Stimulated activated CD4-positive, alpha-beta T cell treated with anti-CD3 and anti-CD28 coated beads, TNF-alpha, amount 100 ng/mL, for 1 hour (primary cell): ENCODE measurements at places on chromosomes 4 and X.

GRCh38 chr4:75502671-75503070, 11.5 kb downstream of the RCHY1 start:
- no peak for DNase-seq

DNA sequence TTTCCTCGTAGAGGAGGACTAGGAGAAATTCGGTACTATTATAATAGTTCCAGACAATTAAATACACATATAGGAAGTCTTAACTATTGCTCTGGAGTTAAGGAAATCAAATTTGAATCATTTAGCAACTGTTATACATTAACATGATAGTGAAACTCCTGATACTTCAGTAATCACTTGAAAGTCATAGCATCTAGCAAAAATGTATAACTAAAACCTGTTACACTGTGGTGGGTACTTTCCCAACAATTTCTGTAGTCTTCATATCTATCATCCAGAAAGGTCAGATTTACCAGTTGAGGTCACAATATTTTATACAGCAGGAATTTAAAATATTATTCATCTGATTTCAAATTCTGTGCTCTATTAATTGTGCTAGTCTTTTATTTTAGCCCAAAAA, 669.6 kb upstream of the PCDH10 start:
- DNase-seq = no peak

- no peak for DNase-seq
Measured at GRCh38 chr4:165779950-165780670, 92.9 kb upstream of the TLL1 start.

DNA sequence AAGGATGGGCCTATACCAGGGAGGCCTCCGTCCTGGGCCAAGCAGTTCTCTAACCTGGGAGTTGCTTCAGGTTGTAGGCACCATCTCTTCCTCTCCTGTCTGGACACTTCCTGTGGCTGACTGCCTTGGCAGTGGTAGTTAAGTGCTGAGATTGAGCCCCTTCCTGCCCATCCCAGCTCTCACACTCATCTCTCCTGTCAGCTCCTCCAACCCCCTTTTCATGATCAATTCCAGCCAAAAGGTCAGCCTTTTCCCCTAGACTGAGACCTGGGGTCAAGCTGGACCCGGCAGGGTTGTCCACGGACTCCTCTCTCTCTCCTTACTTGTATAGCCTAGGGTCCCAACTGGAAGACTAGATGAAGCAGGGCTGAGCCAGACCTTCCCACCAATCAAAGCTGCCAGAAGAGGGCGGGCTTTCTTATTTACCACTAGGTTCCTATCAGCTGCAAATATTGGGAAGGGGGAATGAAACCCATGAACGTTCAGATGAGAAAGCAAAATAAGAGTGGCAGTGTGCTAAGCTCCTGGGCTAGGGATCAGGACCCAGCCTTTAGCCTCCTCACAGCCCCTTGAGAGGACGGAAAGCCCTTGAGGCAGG, 34.5 kb downstream of the KDM5C start:
- no peak for DNase-seq

- no peak for DNase-seq
Measured at GRCh38 chr4:153679486-153679885, 4.6 kb upstream of the TLR2 start.

GRCh38 chr4:61511716-61512488, 311.8 kb downstream of the ADGRL3 start:
- no peak for DNase-seq

DNA sequence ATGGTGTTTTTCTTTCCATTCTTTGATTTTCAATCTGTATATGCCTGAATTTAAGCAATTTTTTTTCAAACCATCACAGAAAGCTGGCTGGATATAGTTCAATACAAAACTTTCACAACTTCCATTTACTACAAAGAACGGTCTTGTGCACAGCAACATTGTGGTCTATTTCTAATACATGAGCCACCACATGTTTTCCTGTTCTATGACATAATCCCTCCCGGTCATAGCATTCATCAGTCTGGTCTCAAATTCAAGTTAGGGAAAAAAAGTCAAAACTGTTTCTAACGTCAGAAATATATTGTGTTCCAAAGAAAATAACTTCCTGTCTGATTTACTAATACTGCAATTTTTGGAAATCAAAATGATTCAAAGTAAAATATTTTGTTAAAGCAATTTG, 7.5 kb upstream of the CXCL6 start:
- no peak for DNase-seq

DNA sequence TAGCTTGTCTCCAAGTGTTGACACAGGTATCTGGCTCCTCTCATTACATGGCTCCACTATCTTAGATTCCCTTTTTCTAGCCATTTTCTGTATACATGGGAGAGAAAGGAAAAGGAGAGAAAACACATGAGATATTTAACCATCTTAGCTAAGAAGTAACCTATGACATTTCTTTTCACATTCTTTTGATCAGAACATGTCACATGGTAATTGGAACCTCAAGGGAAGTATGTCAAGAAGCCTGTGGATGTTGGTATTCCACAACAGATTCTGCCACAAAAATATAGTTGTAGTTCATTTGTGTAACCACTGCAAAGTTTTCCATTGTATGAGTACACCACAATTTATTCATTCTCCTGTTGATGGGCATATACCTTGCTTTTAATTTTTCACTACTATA, 18.7 kb upstream of the GABRB1 start:
- no peak for DNase-seq

DNA sequence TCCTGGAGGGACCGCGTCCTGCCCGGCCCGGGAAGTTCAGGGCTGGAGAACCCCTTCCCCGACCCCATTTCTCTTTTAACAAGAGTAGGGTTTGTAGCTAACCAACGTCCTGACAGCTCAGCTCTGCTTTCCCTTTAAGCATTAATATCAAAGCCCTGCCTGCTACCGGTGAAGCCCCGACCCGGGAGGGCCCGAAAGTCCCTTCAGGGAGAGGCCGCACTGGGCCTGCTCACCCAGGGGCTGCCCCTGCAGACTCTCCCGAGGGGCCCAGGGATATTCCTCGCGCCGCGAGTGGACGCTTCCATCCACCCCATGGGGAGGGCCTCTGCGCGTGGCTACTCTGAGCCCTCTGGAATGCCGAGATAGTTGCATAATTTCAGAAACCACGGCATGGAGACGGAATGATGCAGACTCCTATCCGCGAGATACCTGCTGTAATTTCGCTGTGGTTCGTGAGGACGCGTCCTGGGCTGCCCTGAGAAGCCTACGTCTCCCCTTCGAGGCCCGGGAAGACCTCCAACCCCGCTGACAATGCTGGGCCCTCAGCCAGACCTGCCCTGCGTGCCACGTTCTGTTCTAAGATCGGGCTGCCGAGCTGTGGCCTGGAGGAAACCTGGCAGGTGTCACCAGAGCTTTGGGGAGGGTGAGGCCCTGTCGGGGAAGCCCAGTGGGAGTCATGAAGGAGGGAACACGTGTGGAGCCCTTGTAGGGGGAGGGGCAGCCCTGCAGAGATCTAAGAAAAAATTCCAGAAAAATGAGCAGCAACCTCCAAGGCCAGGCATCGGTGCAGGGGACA, 999 bp upstream of the CTBP1 start:
- DNase-seq = no peak

DNA sequence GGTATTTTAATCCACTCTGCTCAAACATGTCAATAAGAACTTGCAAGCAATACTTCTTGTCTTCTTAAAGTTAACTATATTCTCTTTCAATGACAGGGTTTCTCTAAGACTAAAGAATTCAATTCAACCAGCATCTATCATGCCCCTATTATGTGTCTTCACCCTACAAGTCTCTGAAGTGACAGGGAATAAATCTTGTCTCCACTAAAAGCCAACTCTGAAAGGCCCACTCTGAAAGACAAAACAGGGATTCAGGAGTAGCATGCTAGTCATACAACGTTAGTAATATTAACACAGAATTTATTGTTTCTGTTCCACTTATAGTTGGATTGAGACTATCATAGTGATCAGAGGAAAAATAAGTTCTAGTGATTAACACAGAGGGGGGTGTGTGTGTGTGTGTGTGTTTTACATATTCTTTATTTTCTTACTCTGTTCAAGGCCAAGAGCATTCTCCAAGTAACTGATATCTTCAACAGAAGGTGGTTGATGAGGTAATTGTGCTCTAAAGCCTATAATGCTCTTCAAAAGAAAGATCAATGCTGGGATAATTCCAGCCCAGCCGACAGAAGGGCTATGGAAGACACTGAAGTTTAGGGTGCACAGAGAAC, 122.4 kb upstream of the DCLK2 start:
- no peak for DNase-seq

DNA sequence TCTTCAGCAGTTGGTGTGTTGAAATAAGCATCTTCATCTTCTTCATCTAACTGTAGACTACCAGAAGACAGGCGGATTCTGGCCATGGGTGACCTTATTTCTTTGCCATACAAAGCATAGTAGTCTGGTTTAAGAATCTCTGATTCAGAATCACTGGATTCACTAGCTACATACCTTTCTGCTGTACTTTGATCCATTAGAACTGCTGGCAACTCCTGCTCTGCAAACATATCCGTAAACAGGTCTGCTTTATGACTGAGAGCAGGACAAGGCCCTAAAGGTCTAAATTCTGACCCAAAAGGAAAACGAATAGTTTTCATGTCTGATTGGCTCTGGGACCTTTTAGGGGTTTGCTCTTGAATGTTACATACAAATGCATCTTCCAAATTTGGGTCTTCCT, 49.9 kb downstream of the FRMD7 start:
- DNase-seq = no peak

DNA sequence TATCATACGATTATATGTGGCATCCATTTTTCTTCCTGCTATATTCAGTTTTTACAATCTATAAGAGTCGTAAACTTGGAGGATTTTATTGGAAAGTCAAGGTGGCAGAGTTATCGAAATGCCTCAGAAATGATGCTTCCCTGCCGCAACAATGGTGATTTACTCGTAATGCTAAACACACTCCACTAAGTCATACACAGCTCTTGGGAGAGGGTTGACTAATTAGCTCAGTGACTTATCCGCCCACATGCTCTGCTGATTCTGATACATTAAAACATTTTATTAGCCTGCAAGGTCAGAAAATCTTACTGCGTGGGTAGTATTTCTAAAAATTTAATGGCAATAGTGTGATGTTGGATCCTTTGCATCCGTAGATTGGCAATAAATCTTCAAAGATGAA, 420.1 kb downstream of the ARAP2 start:
- no peak for DNase-seq

- DNase-seq = no peak
Measured at GRCh38 chrX:16745659-16746058, 26.2 kb downstream of the SYAP1 start.

DNA sequence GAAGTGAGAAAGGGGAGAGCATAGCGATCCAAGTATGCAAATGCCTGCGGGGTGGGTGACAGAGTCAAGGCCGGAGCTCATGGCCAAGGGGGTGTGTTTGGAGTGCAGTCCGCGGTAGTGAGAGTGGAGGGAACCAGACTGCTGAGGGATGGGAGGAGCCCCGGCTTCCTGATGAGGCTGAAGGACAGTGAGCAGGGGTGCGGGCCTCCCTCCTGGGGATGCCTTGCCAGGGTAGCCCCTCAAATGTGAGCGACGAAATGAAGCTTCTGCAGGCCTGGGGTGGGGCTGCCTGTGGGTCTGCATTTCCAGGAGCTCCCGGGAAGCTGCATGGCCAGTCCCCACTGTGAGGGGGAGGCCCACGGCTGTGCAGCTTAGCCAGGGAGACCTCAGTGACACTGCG, 45.0 kb downstream of the PSAPL1 start:
- DNase-seq = no peak

GRCh38 chrX:127908384-127908783, 143.8 kb downstream of the ACTRT1 start:
- DNase-seq = no peak

DNA sequence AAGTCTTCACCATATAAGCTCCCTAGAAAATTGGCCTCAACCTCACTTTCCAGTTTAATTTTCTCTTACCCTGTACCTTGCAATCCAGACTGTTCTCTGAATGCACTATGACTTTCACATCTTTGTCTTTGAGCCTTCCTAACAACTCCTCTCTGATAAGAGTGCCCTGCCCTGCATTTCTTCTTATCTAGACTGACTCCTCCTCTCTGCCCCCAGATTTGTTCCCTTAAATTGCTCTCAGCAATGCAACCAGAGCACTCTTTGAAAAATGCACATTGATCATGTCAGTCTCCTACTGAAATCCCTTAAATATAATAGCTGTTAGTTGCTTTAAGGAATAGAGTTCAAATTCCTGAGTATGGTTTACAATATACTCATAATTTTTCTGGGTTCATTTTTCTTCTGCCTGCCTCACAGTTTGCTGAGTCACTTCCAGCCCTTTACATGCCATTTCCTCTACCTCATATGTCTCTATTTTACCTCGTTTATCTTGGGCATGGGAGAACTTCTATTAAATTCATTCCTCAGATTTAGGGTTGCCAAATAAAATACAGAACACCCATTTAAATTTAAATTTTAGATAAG, 582.7 kb upstream of the AADAT start:
- DNase-seq = no peak

DNA sequence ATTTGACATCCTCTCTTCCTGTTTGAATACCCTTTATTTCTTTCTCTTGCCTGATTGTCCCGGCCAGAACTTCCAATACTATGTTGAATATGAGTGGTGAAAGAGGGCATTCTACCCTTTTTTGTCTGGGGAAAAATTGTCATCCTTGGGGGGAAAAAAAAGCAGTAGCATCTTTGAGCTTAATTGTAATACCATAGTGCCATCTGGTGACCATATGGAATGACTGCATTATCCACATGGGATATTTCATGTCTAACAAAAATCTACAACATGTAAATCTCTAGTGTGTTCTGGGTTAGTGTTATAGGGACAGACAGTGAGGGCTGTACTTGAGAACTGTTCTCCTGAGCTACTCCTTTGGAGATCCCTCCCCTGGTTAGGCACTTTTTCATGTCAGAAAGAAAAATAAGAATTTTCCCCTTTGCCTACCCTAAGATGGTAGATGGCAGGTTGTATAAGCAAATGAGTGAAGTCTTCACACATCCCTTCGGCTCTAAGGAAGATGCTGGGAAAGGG, 26.0 kb downstream of the CAPN6 start:
- DNase-seq = no peak

- DNase-seq = no peak
Measured at GRCh38 chrX:107199491-107199890, 6.7 kb downstream of the NUP62CL start.

DNA sequence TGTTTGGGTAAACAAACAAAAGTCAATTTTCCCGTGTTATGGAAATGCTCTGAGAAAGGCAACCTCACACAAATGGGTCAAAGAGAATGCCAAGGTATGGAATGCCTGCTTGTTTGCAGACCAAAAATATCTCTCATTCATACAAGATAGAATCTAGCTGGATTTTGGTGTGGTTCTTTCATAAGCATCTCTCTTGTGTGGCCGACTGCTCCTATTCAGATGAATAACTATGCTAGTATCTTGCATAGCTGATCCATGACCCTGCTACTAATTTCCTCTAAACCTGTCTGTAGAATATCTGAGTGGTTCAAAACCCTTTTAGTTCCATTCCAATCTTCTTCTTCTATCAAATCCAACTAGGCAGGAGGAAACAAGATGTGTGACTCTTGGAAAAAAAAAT, 28.2 kb upstream of the SORBS2 start:
- no peak for DNase-seq

- no peak for DNase-seq
Measured at GRCh38 chr4:155811083-155811482, 52.3 kb downstream of the GUCY1B1 start.

DNA sequence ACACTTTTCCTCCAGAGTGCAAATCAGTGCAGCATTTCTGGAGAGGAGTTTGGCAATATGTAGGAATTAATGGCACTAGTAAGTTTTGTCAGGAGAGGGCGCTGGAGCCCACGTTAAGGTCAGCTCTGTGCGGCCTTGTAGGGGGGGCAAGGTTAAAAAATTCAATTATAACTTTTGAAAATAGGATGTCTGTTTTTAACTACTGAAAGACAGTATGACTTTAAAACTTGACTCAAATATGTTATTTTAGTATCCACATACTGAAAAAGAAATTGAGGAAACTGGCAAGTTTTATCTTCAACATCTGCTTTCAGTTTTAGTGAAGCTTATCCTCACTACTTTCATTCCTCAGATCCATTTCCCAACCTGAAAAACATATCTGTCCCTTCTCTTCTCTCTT, 30.9 kb upstream of the HSD17B13 start:
- peak; percentile 1 for DNase-seq
